ENCODE measurements at places on chromosomes 4 and X.
A peak's percentile ranks its signal among the peaks of the same experiment; 100 is the strongest.

- no peak for DNase-seq
Measured at GRCh38 chr4:4424499-4425115, 37.7 kb downstream of the NSG1 start.

GRCh38 chr4:88010966-88011365, 3.5 kb downstream of the PKD2 start:
- no peak for DNase-seq

GRCh38 chrX:131728295-131729145, 184.6 kb downstream of the OR13H1 start:
- no peak for DNase-seq

DNA sequence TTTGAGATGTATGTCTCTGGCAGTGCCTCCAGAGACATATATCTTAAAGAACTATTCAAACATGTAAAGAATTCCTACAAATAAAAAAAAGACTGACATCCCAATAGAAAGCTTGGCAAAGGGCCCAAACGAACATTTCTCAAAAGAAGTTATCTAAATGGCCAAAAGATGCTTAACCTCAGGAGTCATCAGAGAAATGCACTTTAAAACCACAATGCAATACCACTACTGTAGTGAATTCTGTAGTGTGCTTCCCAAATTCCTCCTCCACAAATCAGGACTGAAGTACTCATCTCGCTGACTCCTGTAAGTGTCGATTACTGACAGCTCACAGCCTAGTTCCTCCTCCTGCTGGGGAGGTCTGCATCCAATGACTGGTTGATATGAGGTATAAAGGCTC, 129.0 kb upstream of the MAMLD1 start:
- no peak for DNase-seq

GRCh38 chrX:71579990-71580380, 1.7 kb downstream of the GCNA start:
- DNase-seq: no peak

- no peak for DNase-seq
Measured at GRCh38 chr4:82718162-82718940, 80.2 kb downstream of the SCD5 start.

DNA sequence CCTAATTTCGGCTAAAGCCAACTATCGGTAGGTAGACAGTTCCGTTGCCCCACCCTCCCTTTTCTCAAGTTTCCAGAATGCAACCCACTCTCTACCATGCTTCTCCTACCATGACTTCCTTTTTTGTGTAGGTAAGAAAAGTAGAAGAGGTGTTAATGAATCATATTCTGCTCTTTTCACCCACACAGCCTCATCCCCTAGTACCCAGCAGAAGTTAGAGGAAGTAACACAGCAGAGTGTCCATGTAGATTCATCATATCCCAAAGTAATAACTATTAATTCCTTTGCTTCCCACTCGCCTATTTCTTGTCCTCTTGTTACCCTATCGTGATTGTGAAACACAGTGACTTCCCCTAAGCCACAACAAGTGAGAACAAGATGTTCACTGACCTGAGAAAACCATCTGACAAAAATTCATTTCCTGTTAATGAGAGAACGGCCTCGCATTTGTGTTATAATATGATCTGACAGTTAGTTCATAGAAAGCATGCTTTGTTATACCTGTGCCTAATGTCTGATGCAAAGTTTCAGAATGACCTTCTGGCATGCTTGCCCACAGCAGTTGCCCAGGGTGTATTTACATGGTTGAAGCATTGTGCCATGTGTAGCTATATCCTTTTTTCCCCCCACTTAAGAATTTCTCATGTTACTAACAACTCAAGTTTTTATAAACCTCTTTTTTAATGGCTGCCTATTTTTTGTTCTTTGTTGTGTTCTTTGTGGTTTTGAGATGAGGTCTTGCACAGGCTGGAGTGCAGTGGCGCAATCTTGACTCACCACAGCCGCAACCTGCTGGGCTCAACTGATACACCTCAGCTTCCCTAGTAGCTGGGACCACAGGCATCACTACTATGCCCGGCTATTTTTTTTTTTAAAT, 185.6 kb downstream of the RAP1GDS1 start:
- peak; percentile 52 for DNase-seq

DNA sequence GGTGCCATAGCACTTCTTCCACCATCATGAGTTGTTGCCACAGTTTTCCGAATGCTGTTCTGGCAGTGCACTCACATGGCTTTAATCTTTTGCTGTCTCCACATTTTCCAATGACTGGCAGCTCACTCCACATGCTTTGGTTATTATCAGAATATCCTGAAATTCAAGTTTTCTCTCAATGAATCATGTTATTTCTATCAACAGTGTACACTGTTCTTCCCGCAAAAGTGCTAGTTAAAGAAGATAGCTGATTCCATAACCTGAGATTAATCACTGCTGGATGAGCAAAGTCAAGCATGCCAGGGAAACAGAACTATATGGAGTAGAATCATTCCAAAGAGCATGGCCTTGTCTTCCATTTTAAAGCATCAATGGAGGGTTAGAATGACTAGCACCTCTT, 14.6 kb upstream of the IL13RA2 start:
- no peak for DNase-seq

- peak; percentile 7 for DNase-seq
Measured at GRCh38 chr4:2932951-2933565, 30.1 kb downstream of the NOP14 start.

DNA sequence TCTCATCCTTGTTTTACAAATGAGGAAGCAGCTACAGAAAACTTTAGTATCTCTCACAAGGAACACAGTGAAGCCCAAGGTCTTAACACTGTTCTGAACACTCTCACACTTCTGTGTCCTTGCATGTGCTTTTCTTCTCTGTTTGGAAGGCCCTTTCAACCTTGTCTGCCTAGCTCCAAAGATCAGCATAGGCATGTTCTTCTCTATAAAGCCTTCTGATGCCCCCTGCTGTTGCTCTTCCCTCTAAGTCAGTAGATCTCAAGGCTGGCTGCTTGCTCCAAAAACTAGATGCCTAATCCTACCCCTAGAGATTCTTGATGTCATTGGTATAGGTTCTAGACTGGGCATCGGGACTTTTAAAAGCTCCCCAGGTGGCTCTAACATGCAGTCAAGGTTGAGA, 5.9 kb downstream of the APOO start:
- DNase-seq: peak; percentile 83

- no peak for DNase-seq
Measured at GRCh38 chrX:103722505-103722904, 11.8 kb downstream of the TMEM31 start.

- no peak for DNase-seq
Measured at GRCh38 chr4:73894001-73894400, 24.8 kb downstream of the CXCL1 start.

GRCh38 chr4:67328018-67328278, 217.4 kb downstream of the CENPC start:
- no peak for DNase-seq

GRCh38 chr4:83589279-83589678, 53.4 kb downstream of the GPAT3 start:
- DNase-seq: no peak

DNA sequence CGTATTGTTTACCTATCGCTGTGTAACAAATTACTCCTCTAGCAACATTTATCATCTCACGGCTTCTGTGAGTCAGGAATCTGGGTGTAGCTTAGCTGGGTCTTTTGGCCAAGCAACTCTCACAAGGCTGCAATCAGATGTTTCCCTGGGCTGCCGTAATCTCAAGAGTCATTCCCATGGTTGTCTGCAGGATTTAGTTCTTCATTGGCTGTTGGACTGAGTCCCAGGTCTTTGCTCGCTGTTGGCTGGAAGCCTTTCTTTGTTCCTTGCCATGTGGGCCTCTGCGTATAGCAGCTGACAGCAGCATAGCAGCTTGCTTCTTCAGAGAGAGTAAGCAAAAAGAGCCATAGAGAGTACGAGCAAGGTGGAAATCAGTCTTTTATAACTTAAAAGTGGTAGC, 16.8 kb downstream of the POLR2B start:
- no peak for DNase-seq

- DNase-seq: no peak
Measured at GRCh38 chr4:36099509-36099908, 144.8 kb downstream of the ARAP2 start.

DNA sequence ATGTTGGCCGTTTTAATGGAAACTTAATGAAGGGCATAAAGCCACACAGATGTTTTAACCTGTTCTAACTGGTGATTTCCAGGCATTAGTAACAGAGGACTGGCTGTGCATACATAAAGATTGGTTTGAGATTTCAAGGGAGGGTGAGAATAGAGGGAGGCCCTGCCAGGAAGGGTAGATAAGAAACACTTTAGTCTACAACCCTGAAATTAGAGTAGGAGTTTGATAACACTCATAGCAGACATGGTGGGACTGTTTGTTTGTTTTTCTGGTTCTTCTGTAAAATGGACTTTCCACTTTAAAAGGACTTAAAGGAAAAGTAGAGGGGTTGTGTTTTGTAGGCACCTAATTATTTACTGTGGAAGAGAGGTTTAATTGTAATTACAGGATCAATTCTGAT, 16.2 kb downstream of the SLC4A4 start:
- DNase-seq: no peak

GRCh38 chr4:81970454-81970853, 403.3 kb downstream of the HNRNPD start:
- DNase-seq: no peak

- DNase-seq: no peak
Measured at GRCh38 chrX:129719931-129720530, 18.7 kb upstream of the XPNPEP2 start.

DNA sequence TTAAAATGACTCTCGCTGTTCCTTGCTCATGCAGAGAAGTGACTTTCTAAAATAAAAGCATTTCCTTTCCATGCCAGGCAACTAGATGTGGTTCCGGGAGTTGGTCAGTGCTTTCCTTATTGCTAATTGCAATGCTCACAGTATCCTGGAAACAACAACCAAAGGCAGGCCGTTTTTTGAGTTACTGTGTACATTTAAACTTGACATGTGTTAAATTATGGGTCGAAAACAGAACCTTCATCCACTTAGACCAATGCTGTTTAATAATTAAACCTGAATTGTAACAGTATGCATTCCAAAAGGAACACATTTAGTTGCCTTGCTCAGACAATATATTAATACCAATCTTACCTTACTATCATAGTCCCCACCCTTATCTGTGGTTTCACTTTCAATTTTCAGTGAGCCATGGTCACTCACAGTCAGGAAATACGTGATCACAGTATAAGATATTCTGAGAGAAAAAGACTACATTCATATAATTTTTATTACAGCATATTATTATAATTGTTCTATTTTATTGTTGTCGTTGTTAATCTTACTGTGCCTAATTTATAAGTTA, 102.6 kb downstream of the HS6ST2 start:
- no peak for DNase-seq

GRCh38 chr4:36709991-36710390, 428.6 kb downstream of the DTHD1 start:
- DNase-seq: no peak

DNA sequence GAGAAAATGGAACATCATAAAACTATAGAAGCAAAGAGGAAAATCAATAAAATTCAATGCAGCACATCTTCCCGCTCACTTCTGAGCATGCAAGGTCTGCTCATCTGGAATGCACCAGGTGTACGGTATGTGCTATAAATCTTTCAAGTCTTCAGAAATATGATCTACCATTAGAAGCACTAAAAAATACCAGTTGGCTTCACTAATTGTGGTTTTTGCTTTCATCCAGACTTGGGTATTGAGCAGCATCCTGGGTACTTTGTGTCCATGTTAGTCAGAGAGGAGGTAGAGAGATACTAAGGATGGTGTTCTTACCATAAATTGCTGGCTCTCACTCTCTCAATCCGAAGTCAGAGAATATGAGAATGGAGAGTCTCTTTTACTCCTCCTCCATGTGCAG, 477.1 kb downstream of the PPARGC1A start:
- no peak for DNase-seq

DNA sequence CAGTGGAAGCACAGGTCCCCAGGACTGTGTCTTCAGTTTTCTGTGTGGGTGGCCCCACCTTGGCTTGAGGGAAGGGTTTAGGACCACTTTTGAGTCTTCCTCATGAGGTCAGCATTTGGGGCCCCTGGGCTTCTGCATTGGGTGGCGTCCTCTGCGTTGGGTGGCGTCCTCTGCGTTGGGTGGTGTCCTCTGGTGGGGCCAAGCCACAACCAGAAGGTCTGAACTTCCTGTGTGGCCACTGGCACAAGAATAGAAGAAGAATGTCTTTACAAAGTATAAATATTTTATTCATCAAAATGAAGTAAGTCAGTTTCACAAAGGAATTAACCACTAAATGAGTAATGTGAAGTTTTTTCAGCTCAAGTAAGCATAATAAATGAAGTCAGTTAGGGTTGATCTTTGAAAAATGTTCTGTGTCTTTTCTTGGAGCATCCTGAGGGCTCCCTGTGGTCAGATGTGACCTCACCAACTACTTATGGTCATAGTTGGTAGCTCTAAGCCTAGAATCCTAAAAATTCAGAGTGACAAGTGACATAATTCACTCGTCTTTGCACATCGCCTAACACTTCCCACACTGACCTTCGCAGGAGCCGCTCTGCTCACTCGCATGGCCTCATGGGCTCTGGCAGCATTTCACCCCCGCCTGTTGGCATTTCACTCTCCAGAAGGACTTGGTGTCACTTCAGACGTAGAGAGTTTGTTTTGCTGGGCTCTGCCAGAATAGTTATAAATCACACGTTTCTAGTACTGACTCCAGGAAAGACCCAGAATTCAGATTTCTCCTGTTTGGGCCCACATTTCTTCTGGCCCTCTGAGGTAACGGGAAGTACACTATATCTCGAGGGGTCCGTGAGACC, 39.0 kb upstream of the HGFAC start:
- DNase-seq: peak; percentile 75

DNA sequence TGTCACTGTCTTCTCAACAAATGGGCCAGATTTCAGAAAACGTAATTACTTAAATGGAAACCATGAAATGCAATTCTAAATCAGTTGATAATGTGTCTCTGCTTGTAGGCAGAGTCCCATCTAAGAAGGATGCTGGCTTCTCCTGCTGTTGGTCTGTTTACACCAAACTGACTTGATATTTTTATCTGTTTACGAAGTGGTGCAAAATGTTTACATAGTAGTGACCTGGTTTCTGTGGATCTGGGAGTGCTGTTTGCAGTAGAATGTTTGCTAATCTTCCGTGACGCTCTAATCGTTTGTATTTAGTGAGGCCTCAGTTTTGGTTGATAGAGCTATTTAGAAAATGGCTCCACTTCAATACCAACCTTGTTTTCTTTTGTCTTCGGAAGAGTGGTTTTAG, 213.5 kb downstream of the VEGFC start:
- no peak for DNase-seq

DNA sequence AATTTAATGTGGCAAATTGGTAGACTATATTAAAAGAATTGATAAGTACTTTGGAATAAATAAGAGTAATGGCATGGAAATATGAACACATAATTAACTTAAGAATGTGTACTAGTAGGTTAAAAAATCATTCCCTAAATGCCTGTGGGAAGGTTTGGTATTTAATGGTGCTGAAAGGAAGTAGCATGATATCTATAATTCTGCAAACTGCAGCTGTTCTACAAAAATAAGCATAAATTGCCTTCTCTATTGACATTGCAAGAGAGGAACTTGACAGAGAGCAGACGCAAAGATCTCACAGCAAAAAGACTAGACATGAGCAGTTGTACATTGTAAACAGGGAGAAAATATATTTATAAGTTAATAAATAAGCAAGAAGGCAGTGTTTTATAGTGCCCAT, 752.5 kb upstream of the PCDH10 start:
- DNase-seq: no peak

GRCh38 chr4:21134994-21135393, 434.7 kb downstream of the PACRGL start:
- DNase-seq: no peak

All from suppressor macrophage treated with lipopolysaccharide for 4 hours (primary cell).